ENCODE measurements at places on chromosomes 5 and 9.

GRCh38 chr9:12920437-12920836 is 145.6 kb downstream of the LURAP1L start:
- no peak for DNase-seq

- no peak for DNase-seq
Observed at GRCh38 chr9:104835161-104835560, 71.2 kb downstream of the NIPSNAP3B start.

GRCh38 chr9:34526026-34526425 is 3.2 kb upstream of the ENHO start:
- no peak for DNase-seq

- DNase-seq, result no peak
Observed at GRCh38 chr5:40288800-40289485, 390.8 kb upstream of the PTGER4 start.

- no peak for DNase-seq
Observed at GRCh38 chr9:86575825-86576525, 221.8 kb upstream of the TUT7 start.

- DNase-seq, result peak; percentile 69
Observed at GRCh38 chr5:167853421-167853820, 438.0 kb upstream of the WWC1 start.

GRCh38 chr5:77022511-77023417 is 7.4 kb upstream of the AGGF1 start:
- no peak for DNase-seq

GRCh38 chr5:129747572-129748407 is at the start of gene MINAR2:
MINAR2 (plus strand) TSS chr5:129748094; CDS start chr5:129748191, 97 bp downstream.
- no peak for DNase-seq

DNA sequence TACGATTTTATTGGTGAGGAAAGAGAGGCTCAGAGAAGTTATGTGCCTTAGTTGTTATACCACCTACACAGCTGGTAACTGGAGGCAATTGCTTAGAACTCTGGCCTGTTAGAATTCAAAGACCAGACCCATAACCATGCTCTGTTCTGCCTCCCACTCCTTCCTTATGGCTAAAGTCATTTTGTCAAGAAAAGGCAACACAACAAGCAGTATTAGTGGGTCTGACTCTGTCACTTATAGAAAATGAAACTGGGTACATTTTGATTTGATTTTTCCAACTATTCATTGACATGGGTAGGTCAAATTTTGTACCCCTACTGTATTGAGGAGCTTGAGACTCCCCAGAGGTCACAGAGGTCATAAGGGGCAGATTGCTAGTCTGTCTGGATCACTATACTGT is 44.5 kb upstream of the NR3C1 start:
- DNase-seq, result no peak

Data from BJ (cell line).